ENCODE measurements at places on chromosomes 7 and 10.

DNA sequence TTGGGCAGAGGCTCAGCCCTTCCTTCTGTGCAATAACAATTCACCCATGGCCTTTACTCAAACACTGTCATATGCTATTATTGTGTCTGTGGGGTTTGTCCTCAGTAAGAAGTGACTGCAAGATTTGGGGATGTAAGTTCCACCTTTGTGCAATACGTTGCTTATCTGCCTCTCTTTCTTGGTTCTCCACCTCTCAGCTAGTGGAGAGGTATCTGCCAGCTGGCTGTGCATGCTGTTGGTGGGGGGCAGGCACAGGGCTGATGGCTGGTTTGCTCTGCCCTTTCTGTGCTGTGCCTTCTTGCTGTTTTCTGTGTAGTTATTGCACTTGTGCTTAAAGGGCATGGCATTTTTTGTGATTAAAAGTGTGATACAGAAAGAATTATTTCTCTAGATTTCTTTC lies 36.2 kb downstream of the CNNM1 start:
- DNase-seq: no peak

GRCh38 chr7:92295391-92295790 lies 49.6 kb downstream of the ANKIB1 start:
- no peak for DNase-seq

DNA sequence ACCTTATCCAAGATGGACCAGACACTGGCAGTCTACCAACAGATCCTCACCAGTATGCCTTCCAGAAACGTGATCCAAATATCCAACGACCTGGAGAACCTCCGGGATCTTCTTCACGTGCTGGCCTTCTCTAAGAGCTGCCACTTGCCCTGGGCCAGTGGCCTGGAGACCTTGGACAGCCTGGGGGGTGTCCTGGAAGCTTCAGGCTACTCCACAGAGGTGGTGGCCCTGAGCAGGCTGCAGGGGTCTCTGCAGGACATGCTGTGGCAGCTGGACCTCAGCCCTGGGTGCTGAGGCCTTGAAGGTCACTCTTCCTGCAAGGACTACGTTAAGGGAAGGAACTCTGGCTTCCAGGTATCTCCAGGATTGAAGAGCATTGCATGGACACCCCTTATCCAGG lies 13.4 kb downstream of the LEP start:
- DNase-seq: no peak

DNA sequence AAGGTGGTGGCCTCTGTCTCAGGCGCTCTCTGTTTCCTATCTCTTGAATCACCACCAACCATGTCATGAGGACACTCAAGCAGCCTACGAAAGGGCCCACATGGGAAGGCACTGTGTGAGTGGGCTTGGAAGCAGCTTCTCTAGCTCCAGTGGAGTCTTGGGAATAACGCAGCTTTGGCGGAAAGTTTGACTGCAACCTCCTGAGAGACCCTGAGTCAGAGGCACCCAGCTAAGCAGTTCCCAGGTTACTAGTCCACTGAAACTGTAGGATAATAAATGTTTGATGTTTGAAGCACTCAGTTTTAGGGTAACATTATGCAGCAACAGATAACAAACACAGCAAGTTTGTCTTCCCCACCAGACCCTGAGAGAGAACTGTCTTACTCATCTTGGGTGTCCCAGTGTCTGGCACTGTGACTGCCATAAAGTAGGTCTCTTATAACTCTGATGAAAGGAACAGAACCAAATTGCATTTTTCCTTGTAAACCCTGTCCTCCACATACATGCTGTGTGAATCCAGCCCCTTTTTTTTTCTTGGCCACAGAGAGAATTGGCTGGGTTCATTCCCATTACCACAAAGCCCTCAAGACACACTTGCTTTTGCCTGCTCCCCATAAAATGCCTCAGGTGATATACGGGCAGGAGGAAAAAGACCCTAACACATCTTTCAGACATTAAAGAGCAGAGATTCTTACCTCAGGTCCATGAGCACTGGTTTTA lies 185.5 kb downstream of the ZNF365 start:
- DNase-seq: no peak

DNA sequence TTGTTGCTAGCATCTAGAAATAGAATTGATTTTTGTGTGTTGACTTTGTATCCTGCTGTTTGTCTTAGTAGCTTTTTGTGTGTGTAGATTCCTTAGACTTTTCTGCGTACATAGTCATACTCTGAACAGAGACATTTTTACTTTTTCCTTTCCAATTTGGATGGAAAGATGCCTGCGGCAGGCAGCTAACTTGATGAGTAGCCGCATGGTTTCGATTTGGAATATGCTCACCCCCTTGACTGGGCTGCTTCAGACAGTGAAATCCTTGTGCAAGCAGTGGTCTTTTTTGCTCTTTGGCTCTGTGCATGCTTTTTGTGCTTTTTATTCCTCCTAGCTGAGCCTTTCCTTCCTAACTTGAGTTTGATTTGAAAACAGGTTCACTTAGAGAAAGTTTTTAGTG lies 71.8 kb downstream of the HHEX start:
- DNase-seq: no peak
